ENCODE measurements at places on chromosomes 4 and X. TPM values are rescaled to one million over a fixed set of nuclear protein-coding genes. Genes with fewer than 3 reads are reported as not detected.

DNA sequence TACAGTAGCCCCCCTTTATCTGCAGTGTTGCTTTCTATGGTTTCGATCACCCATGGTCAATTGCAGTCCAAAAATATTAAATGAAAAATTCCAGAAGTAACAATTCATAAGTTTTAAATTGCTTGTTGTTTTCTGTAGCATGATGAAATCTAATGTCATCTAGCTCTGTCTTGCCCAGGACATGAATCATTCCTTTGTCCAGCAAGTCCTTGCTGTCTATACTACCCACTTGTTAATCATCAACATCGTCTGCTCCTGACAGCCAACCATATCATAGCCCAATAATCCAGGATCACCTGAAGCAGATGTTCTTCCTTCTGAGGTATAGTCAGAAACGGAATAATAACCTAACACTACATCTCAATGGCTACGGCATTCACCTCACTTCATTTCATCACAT lies 79.8 kb downstream of the ADAMTS3 start:
- DNase-seq: no peak

DNA sequence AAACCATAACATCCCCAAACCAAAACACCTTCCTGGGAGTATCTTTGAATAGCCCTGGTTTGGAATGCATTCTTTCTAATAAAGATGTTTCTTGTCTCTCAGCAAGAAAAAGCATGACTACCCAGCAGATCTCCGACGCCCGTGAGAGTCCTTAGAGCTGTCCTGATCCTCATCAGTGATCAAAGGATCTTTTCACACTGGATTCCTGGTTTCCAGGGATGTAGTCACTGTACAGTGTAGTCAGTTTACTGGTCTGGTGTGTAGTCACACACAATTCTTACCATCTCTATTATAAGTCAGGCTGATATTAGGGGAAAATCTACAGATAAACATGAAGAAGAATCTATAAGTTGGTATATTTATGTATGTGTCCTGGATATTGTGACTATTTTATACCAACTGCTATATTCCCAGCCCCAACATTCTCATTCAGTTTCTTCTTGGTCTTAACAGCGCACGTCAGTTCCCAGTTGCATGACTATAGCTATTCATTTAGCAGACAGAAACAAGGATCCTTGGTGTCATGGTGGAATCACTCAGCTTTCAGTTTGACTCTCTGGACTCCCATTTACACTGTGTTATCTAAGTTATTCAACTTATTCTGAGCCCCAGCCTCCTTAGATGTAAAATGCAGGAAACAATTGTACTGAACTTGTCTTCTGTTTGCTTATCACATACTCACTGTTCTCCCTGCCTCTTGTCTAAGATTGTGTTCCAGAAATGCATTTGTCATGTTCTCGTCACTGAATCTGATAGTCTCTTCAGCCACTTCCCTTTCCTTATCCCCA lies 68.3 kb downstream of the SLIT2 start:
- DNase-seq: no peak

GRCh38 chrX:140608111-140608510 lies 101.4 kb upstream of the LINC00632 start:
- no peak for DNase-seq

GRCh38 chr4:181301735-181302710 lies 941.2 kb upstream of the TENM3 start:
- no peak for DNase-seq

DNA sequence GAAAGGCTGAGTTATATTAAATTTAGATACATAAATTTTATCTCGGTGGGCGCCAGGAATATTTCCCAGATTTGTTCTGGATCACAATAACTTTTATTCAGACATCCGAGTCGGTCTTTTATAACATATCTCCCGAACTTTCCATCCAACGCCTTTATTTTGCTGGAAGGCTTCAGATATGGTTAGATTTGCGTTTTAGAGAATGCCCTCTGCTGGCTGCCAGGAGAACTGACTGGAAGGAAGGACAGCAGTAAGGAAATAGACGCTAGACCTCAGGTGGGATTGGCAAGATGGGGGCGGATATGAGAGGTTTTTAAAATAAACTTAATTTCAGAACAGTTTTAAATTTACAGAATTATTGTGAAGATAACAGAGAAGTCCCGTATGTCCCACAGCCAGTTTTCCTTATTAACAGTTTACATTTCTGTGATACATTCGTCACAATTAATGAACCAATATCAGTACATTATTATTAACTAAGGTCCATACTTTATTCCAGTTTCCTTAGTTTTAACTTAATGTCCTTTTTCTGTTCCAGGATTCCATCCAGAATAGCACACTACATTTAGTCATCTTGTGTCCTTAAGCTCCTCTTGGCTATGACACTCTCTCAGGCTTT lies 4.6 kb upstream of the KANTR start:
- DNase-seq: peak; percentile 43

DNA sequence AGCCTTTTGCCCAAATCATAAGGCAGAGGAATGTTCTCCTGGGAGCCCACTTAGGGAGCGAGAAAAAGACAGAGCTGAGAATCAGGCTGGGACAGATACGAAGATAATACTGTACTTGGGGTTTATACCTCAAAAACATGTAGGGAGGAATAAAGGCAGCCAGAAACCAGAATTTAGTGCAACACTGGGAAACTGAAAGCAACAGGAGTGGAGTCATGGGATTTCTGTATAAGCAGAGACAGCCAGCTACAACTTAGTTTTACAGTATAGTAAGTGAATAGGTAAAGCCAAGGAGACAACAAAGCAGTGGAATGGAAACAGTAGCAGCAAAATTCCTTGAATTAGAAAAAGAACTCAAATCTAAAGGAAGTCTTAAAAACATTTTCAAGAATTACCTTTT lies 413.2 kb downstream of the FAT4 start:
- no peak for DNase-seq

GRCh38 chrX:1743663-1744062 lies 128.8 kb downstream of the ASMT start:
- DNase-seq: no peak

DNA sequence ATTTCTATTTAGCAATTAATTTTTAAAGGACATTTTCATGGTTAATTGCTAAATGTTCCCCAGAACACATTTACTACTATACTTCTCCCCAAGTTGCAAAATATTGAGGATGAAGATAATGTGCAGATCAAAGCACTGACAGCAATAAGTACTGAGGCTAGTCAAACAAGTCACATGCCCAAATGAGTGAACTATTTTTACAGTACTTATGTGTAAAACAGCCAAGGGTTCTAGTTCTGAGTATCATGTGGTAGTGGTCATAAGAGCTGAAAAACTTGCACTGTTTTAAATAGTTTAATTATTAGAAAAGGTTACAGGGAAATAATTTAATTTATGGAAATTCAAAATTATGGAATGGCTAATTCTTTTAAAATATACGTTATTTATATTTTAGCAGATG lies 3.8 kb downstream of the GALNTL6 start:
- DNase-seq: no peak

DNA sequence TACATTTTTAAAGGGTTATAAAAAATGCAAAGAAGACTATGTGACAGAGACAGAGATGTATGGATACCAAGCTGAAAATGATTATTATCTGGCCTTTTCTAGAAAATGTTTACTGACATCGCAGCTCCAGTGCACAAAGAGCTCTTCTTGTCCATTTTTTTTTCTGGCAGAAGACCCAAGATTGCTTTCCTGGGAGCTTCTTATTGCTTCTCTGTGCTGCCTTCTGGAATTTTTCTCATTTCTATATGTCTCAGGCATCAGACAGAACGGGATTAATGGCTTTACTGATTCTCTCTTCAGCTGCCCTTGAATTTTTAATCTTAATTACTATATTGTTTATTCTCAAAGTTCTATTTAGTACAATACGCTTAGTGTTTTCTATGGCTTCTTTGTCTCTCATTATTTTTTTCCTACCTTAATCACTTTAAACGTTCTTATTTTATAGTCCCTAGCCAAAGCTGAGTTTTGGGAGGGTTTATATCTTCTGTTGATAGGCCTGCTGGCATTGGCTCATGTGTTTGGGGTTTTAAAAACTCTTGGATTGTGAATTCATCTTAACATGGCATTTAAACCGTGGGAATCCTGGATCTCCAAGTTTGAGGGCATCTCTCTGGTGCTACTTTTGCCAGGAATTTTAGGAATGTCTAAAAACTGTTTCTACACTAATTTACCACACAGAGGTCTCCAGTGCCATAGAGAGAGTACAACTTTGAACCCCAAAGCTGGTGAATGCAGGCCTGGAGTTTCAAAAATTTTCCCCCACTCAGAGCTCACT lies 138.9 kb upstream of the LNX1 start:
- DNase-seq: no peak

DNA sequence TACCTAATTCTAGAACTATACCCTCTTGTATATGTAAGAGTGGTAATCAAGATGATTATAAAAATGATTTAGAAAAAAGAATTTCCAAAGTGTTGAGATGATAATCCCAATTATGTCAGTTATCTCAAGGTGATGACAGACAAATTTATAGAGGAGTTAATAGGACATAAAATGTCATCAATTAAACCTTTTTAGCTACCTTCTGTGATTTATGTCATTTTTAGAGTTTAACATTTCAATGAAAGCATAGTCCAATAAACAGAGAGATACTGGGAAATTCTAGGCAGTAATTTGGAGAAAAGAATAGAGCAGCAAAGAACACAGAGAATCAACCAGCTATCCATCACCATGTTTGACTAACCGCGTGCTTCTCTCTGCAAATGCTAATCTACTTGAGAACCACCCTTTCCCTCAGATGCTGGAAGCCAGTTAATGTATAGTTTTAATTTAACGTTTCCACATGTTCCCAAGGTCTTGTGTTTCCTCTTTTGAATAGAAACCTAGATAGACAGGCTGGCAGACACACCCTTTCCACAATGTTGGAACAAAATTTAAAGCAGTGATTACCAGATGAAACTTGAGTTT lies 433.1 kb upstream of the FAM241A start:
- DNase-seq: no peak

- no peak for DNase-seq
Measured at GRCh38 chr4:79869597-79870237, 203.3 kb downstream of the ANTXR2 start.

DNA sequence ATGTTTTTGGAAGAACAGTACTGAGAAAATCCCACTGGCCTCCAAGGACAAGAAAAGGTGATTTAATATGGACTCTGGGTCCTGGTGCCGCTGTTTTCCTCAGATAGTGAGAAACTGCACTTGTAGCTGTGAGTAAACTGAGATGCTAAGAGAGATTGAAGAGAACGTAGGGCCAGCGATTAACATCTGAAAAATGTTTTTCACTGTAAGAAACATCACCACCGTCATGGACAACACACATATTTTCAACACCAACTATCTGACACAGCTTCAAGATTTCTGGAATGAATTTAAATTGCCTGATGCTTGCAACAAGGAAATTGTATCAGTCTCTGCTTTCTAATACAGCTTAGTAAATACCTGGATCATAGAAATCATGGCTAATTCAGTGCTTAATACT lies 158.2 kb upstream of the SMIM31 start:
- DNase-seq: no peak

DNA sequence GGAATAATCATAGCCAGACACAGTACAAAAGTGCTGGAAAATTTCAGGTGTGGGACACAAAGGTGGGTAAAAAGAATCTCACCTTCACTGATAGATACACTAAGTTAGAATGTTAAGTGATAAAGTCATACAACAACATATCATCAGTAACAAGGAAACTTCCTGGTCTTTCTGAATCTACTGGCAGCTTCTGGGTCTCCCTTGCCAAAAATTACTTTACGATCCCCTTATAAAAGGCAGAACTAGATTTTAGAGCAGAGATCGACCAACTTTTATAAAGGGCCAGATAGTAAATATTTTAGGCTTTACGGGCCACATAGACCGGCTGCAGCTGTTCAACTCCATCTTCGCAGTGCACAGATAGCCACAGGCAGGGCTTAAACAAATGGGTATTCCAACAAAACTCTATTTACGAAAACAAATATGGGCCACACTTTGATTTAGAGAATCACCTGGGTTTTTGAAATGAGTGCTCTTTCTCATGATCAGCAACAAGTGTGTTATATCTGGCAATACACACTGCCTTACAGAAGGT lies 159.9 kb downstream of the AASDH start:
- no peak for DNase-seq

DNA sequence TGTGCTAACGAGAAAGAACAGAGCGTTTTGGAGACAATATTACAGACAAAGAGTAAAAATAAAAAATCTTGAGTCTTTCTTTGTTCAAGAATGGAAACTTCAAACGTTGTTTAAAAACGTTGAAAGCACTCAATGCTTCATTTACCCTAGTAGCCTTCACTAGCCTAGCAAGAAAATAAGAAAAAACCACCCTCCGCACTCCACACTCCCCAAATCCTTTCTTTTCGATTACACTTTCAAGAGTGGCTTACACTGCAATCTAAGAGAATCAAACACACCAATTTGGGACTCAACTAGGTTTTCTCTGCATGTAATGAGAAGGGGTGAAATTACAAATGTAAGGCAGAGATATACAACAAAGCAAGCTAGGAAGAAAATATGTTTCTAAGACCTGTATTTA lies 4.7 kb downstream of the TMSB4X start:
- DNase-seq: no peak

DNA sequence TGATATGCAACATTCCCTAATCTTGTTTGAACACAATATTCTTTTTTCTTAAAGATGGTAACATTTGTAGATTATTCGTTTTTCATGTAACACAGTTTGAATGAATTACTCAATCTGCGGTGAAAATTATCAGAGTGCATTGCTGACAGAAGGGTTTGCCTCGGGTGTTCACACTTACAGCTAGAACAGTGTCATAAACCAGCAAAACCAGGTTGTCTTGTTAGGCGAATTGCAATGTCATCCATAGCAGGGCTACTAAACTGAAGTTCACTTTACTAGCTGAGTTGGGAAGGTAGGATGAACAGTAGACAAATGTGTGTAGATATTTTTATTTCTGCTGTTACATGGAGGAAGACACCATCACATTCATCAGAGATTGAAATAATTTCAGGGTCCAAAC lies 98.9 kb downstream of the SLC39A8 start:
- peak; percentile 59 for DNase-seq

DNA sequence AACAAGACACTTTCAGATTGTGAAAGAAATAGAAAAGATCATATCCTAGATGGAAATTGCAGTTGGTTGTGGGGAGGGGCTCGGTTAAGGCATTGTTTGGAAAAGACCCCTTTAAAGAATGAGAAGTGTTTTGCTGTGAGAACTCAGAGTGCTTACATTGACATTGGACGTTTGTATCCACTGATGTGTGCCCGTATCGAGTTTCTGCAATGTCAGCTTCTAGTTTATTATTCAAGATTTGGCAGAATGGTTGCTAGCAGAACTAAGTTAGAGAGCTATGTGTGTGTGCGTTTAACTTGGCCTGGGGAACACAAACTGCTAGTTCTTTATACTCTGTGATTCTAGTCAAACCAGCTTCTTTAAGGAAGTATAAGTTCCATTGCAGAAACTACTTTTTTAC lies 2702.5 kb downstream of the PCDH7 start:
- DNase-seq: no peak

- DNase-seq: no peak
Measured at GRCh38 chr4:100872811-100873210, 355.0 kb upstream of the EMCN start.

- no peak for DNase-seq
Measured at GRCh38 chr4:23932901-23933308, 43.1 kb upstream of the PPARGC1A start.

GRCh38 chrX:72735561-72735960 lies 21.5 kb upstream of the PHKA1 start:
- no peak for DNase-seq

The MECP2 gene
- 90.1 TPM for total RNA-seq

The PAGE5 gene
- total RNA-seq: not detected

The P2RY8 gene
- total RNA-seq: not detected

The MAGEB17 gene
- not detected for total RNA-seq
